Right hindlimb (tissue), 1 donor: ENCODE measurements at places on chromosomes 4 and X.

DNA sequence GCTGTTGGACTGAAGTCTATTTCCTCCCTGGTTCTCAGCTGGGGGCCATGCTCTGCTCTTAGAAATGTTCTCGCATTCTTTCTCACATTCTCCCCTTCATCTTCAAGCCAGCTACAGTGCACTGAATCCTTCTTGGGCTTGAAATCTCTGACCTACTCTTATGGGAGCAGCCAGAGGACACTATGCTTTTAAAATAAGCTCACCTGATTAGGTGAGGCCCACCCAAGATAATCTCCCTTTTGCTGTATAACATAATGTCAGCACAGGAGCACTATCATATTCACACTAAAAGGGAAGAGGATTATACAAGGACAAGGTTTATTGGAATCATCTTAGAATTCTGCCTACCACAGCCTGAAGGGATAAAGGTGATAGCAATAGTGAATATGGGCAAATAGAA is 146.3 kb downstream of the ZNF674 start:
- DNase-seq, result no peak

DNA sequence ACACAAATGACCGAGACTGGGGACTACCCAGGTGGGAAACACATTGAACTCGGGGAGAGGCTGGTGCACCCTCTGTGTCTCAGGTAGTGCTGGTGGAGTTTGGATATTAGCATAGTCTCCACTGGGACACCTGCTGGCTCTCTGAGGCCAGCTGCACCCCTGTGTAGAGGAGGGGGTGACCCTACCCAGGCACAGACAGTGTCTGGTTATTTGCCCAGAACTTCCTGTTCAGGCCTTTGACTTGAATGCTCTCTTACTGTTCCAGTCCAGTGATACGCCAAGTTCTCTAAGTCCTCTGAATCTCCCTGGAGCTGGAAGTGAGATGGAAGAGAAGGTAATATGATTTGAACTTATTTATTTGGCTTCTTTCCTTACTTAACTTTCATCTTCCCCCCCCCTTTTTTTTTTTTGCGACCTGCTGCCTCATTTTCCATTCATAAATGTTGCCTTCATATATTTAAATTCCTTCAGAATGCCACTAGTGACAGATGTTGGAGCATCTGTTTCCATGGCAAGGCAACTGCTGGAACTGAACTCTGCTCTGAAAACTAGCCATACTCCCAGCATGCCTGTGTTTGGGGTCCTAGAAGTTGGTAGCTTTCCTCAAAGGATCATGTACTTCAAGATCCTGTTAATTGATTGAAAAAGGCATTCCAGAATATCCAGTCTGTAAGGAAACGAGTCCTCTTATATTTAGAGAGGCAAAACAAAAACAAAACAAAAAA is 76.7 kb downstream of the AASDH start:
- no peak for DNase-seq

- no peak for DNase-seq
These were observed 466.3 kb upstream of the ACTRT1 start for GRCh38 chrX:128518508-128518907.

GRCh38 chrX:16251782-16252181 is 84.5 kb downstream of the MAGEB17 start:
- no peak for DNase-seq

GRCh38 chrX:152927858-152928760 is 30.2 kb downstream of the ZNF185 start:
- no peak for DNase-seq

GRCh38 chr4:173935622-173936405 is 347.7 kb downstream of the FBXO8 start:
- DNase-seq, result no peak

DNA sequence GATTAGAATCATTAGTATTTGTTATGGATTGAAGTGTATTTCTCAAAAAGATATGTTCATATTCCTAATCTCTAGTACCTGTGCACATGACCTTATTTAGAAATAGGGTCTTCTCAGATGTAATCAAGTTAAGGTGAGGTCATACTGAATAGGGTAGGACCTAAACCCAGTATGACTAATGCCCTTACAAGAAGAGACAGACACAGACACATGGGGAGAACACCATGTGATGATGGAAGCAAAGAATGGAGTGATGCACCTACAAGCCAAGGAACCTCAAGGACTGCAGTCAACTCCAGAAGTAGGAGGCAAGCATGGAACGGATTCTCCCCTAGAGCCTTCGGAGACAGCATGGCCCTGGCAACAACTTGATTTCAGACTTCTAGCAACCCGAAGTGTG is 31.4 kb downstream of the OTUD4 start:
- no peak for DNase-seq

DNA sequence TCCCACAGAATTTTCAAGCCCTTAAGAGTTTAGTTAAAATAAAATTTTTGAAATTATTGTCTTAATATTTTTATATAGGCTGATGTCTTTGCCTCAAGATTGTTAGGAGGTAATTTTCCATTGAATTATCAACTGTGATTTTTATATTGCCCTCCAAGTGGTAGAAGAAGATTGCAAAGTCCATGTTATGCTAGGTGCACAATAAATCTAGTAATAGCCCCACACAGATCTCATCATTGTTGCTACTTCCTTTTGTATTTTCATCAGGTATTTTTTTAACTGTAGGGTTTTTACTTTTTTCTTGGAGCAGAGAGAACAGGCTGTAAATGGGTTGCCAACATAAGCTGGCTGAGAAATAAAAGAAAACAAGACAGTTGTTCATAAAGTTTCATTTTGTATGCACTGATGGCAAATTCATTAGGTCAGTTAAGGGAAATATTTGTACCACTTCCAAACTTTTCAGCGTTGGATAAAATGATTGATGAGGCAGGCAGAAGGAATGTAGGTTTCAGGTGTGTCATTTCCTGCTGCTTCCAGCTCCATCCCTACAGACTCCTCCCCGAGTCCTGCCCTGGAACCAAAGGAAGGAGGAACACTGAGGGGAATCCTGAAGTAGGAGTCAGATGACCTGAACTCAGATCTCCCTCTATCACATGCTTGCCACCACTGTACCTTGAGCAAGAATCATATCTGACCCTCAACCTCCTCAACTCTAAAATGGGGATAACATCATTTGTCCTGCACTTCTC is 105.5 kb downstream of the PRRG1 start:
- DNase-seq, result no peak

GRCh38 chr4:176758731-176759130 is 34.0 kb downstream of the VEGFC start:
- DNase-seq, result no peak
